Body of pancreas (tissue), 4 donors: ENCODE measurements at places on chromosomes 3 and 15.

- no peak for DNase-seq
Observed at GRCh38 chr15:69782809-69783208, 314.9 kb downstream of the TLE3 start.

DNA sequence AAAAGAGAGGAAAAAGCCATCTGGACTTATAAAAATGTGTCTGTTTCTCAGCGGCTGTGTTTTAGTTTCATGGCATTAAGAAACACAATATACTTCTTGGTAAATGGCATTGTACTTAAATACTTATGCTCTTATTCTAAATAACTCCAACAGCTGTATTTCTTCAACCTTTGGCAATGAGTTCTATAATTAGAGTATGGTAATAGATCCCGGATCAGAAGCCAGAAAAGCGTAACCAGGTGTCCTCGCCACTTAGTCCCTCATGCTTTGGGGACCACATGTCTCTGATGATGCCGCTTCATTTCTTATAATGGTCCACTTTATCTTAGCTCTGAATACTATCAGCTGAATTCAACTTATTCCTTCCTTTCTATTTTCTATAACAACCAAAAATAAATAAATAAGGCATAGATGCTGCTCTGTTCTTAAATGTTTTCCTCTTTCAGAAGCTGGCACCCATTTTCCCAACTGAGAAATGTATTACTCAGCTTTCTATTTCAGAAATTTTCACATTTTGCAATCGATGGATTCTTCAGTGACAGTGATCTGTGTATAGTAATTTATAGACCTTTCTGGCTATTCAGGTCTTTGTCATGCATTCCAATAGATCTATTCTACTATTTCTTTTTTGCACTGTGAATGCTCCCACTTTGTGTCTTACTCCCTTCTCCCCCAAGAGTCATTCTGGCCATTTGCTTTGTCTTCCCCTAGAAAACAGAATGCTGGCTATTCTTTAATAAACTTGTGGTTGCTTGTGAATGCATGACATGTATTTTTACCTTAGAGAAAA lies 87.6 kb upstream of the KBTBD8 start:
- DNase-seq: no peak

GRCh38 chr3:71102111-71102983 lies 481.2 kb downstream of the FOXP1 start:
- DNase-seq: no peak

DNA sequence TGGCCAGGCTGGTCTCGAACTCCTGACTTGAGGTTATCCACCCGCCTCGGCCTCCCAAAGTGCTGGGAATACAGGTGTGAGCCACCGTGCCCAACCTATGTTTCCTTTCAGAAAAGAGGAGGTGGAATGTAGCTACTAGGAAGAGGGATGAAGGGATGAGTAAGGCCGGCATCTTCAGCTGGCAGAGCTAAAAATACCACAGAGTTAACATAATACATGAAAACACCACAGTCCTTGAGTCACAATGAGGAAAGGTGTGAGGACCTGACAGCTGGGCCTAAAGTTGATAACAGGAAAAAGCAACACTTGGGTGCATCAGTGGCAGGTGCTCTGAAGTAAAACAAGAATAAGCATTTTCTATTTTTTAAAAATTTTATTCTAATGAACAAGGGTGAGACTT lies 392.2 kb downstream of the DIPK2A start:
- DNase-seq: no peak

GRCh38 chr3:56885879-56886278 lies 84.1 kb upstream of the ARHGEF3 start:
- no peak for DNase-seq

- DNase-seq: no peak
Observed at GRCh38 chr3:112699436-112699978, 58.6 kb upstream of the CCDC80 start.

- no peak for DNase-seq
Observed at GRCh38 chr3:106092792-106093191, 224.0 kb upstream of the CBLB start.

GRCh38 chr3:173793963-173794362 lies 396.4 kb downstream of the NLGN1 start:
- no peak for DNase-seq

DNA sequence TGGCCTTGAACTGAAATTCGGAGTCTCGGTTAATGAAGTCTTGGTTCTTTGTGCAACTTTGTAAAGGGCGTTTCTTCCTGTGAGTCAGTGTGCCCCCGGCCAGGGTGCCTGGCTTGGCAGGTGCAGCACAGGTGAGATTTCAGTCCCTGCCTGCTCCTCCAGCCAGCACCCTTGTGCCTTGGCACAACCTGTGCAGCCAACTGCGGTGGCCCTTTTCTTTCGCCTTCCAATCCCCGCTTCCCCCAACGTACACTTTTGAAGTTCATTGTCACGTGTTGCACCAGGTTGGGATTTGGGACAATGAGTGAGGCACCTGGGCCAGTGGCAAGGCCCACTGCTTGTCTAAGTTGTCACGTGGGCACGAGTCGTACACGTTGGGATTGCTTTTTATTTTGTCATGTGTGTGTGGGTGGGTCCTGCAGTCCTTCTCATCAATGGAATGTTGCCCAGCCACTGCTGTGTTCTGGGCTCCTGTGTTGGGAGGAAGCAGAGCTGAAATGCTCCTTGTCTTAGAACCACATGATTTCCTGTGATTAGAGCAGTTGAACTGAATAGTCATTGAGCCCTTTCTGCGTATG lies 242.9 kb upstream of the BHLHE40 start:
- peak; percentile 92 for DNase-seq
